ENCODE measurements at places on chromosomes 6 and 20. TPM values are rescaled to one million over a fixed set of nuclear protein-coding genes. Genes with fewer than 3 reads are reported as not detected.

Gene THBS2
- 107 TPM for total RNA-seq

Gene RFX6
- not detected for total RNA-seq

Gene FOXF2
- total RNA-seq, result 0.22 TPM

Gene SPATS1
- not detected for total RNA-seq

Gene PTPN1
- 22.7 TPM for total RNA-seq

GRCh38 chr6:48736501-48737206 is 625.7 kb upstream of the PTCHD4 start:
- no peak overlapping the region for H3K27ac ChIP-seq
- no peaks in the 10 kb centered on the region for H3K36me3 ChIP-seq
- no peaks in the 10 kb centered on the region for H3K4me1 ChIP-seq
- DNase-seq, result no peak
- H3K4me3 ChIP-seq, result no peak overlapping the region

GRCh38 chr6:147585256-147585655 is 76.8 kb downstream of the SAMD5 start:
- no peaks in the 10 kb centered on the region for H3K27me3 ChIP-seq
- no peak for DNase-seq
- no peaks in the 10 kb centered on the region for H3K36me3 ChIP-seq
- H3K27ac ChIP-seq, result no peak overlapping the region

GRCh38 chr6:74991573-74992332 is 214.1 kb downstream of the COL12A1 start:
- H3K27ac ChIP-seq, result no peak overlapping the region
- no peak overlapping the region for H3K4me3 ChIP-seq

GRCh38 chr6:43924222-43924702 is 154.3 kb downstream of the VEGFA start:
- peaks cover 6% of the 10 kb centered on the region for H3K4me1 ChIP-seq
- H3K27ac ChIP-seq, result no peak overlapping the region
- H3K27me3 ChIP-seq, result no peaks in the 10 kb centered on the region
- no peak for DNase-seq
- no peaks in the 10 kb centered on the region for H3K36me3 ChIP-seq

- no peak overlapping the region for H3K4me3 ChIP-seq
- H3K4me1 ChIP-seq, result peaks cover 10% of the 10 kb centered on the region
- no peaks in the 10 kb centered on the region for H3K27me3 ChIP-seq
- H3K27ac ChIP-seq, result no peak overlapping the region
- no peaks in the 10 kb centered on the region for H3K36me3 ChIP-seq
Measured at GRCh38 chr6:36618366-36619355, 24.5 kb downstream of the SRSF3 start.

DNA sequence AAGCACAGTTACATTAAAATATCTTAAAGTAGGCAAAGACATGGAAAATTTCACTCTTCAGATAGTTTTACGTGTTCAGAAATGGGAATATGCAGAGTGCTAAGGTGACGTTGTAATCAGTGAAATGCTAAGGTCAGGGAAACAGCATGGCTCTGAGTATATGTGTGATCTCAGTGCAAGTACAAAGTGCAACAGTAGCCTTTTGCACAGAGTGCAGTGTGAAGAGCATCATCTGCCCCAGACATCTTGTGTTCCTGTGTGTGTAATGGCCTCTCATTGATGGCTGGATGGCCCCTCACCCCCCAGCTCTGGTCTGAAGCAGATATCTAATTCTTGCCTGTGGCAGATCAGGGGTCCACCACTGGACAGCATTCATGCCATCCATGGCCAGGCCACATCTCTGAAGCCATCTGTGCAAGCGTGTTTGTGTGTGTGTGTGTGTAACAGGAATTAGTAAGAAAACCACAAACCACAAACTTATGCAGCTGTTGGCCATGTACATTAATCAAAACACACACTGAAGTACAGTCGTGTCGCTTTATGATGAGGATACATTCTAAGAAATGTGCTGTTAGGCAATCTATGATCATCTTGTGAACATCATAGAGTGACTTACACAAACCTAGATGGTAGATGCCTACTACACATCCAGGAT is 165.1 kb downstream of the RALGAPA2 start:
- no peak overlapping the region for H3K4me3 ChIP-seq
- H3K36me3 ChIP-seq, result peaks cover 2% of the 10 kb centered on the region
- no peaks in the 10 kb centered on the region for H3K27me3 ChIP-seq
- no peaks in the 10 kb centered on the region for H3K4me1 ChIP-seq

DNA sequence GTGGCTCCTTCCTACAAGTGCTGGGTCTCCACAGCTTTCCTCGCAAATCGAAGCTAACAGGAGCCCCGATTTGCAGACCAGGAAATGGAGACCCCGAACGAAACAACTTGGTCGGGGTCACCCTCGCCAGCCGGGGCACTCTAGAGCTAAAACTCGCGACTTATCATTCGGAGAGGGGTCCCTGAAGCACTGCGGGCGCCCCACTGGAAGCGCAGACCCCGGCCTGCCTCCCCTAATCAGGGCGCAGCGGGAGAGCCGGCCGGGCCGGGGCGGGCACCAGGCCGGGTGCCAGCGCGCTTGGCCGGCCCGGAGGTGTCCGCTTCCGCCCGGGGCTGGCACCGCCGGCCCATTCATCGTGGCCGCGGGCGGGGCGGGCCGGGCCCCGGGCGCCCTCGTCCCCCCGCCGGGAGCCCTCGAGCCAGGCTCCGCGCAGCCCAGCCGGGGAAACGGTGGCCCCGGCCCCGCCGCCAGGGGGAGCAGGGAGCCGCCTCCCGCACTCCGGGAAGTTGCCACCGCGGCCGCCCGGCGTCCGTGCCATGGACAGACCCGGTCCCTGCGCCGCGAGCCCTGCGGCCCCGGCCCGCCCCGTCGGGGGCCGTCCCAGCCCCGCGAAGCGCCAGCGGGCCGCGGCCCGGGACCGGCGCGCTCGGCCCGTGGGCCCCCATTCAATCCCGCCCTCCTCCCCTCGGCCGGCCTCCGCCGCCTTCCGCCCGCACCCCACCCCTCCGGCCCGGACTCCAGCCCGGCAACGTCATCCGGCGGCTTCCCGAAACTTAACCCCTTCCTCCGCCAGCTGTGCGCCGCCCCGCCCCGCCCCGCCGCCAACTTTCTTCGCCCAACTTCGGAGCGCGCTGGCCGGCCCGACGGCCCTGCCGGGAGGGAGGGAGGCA is 961 bp downstream of the RRBP1 start:
- H3K27ac ChIP-seq, result peak overlapping the region; percentile 83
- peaks cover 7% of the 10 kb centered on the region for H3K4me1 ChIP-seq
- peak; percentile 62 for DNase-seq

Data from tibial nerve (tissue), 4 donors.